ENCODE measurements at places on chromosomes 5 and 9.

- no peak for DNase-seq
Observed at GRCh38 chr5:56273376-56273955, 40.3 kb upstream of the ANKRD55 start.

DNA sequence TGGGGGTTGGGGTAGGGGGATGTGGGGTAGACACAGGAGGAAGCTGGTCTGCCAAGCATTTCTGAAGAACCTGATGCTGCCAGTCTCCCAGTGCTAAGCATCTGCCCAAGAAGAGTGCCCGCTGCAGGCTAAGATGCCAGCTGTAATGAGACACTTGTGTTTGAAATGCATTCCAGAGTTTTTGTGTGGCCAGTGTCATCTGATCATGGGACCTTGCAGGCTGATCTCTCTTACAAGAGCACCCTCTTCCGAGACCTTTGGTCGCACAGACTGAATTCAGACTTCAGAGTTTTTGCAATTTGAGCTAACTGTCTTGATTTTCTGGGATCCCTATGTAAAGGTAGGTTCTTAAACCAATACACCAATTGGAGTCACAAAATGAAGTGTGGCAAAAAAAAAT lies 58.1 kb downstream of the DENND1A start:
- no peak for DNase-seq

GRCh38 chr5:170154744-170155143 lies 49.0 kb downstream of the FOXI1 start:
- DNase-seq: no peak

DNA sequence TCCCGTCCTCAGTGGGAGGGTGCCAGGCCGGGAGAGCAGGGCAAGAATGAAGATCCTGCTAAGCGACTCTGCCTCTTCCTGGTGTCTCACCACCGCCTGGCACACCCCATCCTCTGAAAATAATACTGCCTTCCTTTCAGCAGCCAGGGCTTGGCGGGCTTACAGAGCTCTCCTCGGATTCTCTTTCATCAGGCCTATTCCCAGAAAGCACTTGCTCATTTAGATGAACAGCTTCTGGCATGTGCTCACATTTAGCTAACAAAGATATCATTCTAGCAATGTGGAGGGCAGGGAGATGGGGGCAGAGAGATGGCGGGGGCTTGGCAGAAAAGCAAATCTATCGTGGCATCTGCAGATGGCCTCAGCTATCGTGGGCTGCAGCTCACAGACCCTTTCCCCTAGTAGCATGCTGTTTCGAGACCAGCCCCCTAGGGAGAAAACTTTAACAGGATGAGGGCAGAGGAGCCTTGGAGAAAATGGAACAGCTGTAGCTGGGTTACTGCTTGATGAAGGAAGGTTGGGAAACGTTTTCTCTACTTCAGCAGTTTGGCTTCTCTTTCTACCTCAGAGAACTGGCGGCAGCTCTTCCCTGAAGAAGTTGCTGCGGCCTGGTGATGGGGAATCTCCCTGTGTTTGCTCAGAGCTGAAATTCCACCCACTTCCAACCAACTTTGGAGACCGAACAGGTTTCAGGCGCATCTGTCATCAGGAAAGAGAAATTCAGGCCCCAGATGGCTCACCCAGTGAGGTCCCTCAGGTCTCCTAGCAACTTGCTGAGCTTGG lies 102.1 kb downstream of the TMEM174 start:
- no peak for DNase-seq

- no peak for DNase-seq
Observed at GRCh38 chr9:124618476-124618875, 111.3 kb upstream of the NR5A1 start.

DNA sequence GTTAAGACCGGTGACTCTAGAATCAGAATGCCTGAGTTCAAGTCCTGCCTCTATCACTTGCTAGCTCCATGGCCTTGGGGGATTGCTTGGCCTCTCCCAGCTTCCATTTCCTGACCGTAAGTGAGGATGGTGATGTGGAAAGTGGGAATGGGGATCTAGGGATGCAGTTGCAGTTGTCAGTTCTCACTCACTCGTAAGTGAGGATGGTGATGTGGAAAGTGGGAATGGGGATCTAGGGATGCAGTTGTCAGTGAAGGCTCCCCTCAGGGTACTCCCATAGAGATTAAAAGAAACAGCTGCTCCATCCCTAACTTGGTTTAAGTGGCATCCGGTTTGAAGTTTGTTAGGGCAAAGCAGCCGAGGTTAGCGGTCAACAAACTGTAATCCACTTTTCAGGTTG lies 3.0 kb upstream of the IL9 start:
- no peak for DNase-seq

DNA sequence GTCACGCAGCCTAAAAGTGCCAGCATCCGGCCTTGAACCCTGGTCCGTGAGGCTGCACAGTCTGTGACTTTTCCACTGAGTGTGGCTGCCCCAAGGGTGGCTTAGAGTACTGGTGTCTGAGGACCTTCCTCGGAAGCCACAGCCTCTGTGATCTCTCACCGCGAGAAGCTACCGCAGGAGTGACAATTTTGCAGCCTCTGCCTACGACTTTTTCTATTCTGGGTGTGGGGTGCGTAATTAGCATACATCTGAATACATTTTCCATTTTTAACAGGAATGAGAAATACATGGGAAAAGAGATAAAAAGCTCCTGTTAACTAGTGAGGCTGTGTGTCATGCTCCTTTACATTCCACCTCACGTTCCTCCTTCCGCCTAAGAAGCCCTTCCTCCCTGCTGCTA lies 48.3 kb upstream of the HRH2 start:
- no peak for DNase-seq

DNA sequence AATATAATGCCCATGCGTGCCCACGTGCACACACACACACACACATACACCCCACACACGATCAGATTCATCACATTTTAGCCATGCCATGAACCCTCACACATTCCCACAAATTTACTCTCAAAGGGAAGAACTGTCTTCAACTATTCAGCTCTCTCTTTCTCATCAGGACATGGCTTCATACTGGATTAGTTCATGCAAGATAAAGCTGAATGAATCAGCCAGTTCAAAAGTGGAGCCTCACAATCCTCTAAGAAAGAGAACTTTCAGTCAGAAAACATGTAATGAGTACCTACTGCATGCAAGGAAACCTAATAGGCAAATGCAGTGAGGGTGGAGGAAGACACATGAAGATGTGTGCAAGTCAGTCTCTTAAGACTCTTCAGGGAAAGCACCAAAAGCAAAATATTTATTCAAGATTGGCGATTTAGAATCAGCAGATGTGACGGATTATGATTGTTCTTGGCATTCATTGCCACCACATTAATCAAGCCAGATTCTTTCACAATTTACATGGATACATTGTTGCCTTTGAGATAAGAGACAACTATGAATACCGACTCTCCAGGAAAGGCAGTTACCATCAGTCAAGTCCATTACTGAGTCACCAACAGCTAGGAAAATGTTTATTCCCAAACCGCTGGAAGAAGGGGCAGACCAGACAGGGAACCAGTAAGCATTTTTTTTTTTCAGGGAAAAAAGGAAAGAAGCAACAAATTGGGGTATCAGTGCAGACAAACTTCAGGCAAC lies 30.3 kb upstream of the PUM3 start:
- no peak for DNase-seq

GRCh38 chr9:109806506-109807115 lies 26.6 kb downstream of the PALM2AKAP2 start:
- DNase-seq: no peak

DNA sequence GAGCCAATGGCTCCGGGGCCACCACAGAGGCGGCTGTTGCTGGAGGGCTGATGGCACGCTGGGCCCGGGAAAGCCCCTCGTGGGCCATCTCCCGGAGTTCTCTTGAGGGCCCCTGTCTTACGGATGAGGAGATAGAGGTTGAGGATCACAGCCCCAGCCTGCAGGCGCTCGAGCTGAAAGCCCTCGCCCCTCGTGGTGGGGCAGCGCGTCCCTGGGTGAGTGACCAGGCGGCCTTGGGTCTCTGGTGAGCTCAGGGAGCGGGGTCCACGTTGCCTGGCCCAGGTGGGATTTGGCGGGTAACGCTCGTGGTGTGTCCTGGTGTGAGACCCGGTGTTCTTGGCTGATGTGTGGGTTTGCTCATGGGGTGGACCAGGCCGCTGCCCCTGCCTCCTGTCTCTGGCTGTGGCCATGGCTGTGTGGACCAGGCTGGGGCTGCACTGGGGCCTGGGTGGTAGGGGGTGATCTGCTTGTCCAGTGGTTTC lies 38.9 kb downstream of the RXRA start:
- no peak for DNase-seq

DNA sequence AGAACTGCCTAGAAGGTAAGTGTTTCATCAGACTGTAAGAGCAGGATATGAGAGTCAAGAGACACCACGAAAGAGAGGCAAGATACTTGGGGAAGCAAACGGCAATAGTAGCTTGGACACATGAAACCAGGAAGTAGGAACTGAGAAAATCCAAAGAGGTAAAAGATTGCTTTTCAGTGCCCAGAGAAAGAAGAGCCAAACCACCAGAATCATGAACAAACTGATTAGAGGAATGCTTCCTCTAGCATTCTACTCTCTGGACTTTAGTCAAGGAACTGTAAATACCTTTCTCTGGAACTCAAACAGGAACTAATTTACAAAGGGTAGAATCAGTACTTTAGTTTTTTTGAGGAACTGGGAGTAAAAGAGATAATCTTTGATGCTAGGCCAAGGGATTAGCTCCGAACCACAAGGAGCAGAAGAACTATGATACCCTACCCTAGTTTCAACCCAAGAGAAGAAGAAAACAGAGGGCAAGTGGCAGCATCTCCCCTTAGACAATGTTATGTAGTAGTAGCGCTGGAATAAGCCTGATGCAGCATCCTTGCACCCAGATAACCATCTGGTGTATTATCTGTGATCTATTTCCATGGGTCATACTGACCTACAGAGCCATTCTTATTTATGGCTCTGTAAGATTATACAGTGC lies 41.3 kb downstream of the EFCAB9 start:
- DNase-seq: no peak

- DNase-seq: no peak
Observed at GRCh38 chr5:45281081-45281480, 415.1 kb downstream of the HCN1 start.

DNA sequence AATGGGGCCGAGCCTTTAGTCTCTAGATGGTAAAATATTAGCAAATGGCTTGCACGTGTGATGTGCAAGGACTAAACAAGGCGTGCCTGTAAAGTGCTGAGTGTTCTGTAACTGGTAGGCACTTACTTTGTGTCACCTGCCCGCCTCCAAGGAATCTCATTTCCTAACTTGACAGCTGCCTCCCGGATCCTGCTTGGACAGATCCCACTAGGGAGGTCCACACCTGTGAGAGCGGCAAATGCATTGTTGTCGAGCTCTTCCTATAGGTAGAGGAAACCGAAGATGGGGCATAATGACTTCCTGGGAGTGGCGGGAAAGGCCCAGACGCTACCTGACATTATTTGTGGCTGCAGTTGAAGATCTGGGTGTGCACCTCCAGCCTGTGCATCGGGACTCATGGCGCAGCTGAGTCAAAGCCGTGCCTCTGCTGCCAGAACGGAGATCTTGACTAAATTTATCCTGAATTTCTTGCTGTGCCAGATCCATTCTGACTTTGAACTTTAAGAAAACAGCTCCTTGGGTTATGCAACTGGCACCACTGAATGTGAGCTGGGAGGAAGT lies 79.8 kb downstream of the TENT4A start:
- no peak for DNase-seq

- DNase-seq: no peak
Observed at GRCh38 chr9:14961372-14962068, 51.3 kb upstream of the FREM1 start.

DNA sequence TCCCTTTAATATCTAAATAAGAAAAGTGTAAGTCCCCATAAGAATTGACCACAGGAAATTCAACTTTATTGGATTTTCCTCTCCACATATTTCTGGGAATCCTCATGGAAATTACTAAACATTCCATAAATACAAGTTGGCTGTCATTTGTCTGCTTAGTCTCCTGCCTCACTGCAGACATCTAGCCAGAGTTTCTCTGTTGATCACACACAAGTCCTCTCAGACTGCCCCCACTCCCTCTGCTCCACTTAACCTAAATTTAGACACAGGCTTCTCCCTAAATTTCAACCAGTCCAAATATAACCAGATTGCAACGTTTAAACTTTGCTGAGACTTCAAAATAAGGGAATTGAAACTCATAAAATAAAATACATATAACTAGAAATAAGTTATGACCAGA lies 982.1 kb downstream of the DTWD2 start:
- DNase-seq: no peak

- no peak for DNase-seq
Observed at GRCh38 chr5:138641547-138642298, 66.5 kb upstream of the HSPA9 start.

DNA sequence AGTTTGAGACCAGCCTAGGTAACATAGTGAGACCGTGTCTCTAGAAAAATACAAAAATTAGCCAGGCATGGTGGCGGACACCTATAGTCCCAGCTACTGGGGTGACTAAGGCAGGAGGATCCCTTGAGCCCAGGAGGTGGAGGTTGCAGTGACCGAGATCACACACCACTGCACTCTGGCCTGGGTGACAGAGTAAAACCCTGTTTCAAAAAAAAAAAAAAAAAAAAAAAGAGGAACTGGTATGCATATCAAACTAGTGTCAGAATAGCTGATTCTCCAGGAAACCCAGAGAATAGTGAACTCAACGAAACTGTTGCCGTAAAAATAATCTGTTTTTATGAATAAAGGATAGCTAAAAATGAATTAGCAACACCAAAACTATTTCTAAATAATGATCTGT lies 126.6 kb upstream of the BASP1 start:
- no peak for DNase-seq

DNA sequence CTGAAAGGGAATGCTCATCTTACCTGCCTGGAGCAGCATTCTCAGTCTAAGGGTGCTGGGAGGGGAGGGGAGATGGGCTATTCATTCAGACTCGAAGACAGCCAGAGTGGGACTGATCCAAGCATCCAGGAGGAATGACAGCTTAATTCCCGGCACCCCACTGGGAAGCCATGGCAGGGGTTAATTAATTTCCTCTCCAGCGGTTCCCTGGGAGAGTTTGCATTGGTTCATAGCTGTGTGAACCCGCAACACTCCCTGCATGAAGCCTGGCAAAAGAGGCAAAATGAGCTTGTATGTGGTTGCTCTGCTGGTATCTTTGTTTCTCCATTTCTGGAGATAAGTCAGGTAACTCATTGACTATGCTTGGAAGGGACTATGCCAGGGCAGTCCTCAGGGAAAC lies 401.0 kb upstream of the SLC24A2 start:
- DNase-seq: no peak

All from keratinocyte (primary cell).